Stimulated activated CD4-positive, alpha-beta T cell treated with anti-CD3 and anti-CD28 coated beads, Interleukin-1b, Interleukin-23, amount 100 ng/mL, for 4 hours (primary cell): ENCODE measurements at places on chromosomes 4 and X.

- DNase-seq: no peak
Measured at GRCh38 chrX:31706466-31706865, 634.6 kb upstream of the FTHL17 start.

GRCh38 chr4:23476515-23477090, 413.2 kb downstream of the PPARGC1A start:
- DNase-seq: no peak

GRCh38 chrX:38326086-38326485, 1.2 kb downstream of the RPGR start:
- DNase-seq: no peak

GRCh38 chr4:106650701-106651100, 282.1 kb upstream of the GIMD1 start:
- no peak for DNase-seq

- no peak for DNase-seq
Measured at GRCh38 chr4:137960371-137961050, 281.6 kb downstream of the SLC7A11 start.

GRCh38 chr4:132619968-132620367, 529.1 kb upstream of the PCDH10 start:
- no peak for DNase-seq

DNA sequence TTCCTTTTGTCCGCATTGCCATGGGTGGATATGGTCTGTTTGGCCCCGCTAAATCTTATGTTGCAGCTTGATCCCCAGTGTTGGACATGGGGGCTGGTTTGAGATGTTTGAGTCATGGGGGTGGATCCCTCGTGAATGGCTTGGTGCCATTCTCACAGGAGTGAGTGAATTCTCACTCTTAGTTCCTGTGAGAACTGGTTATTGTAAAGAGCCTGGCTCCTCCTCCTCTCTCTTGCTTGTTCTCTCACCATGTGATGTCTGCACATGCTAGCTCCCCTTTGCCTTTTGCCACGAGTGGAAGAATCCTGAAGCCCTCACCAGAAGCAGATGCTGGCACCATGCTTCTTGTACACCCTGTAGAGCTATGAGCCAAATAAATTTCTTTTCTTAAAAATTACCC, 22.6 kb upstream of the STBD1 start:
- no peak for DNase-seq

DNA sequence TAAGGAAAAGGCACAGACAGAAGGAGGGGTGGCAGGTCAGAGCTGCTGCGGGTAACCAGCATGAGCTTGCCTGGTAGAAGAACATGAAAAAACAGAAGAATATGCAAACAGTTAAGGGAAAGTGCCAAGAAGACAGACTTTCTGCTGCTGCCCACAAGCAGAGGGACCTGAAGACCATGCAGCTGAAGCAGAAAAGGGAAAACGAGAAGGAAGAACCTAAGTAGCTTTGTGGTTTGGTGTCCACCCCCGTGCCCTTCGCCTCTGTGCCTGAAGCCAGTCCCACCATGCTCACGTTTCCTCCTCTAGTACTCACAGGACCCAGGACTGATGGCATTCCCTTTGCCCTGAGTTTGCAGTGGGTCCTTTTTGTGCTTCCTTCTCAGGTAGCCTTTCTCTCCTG, 62.8 kb downstream of the UBA6 start:
- DNase-seq: no peak

DNA sequence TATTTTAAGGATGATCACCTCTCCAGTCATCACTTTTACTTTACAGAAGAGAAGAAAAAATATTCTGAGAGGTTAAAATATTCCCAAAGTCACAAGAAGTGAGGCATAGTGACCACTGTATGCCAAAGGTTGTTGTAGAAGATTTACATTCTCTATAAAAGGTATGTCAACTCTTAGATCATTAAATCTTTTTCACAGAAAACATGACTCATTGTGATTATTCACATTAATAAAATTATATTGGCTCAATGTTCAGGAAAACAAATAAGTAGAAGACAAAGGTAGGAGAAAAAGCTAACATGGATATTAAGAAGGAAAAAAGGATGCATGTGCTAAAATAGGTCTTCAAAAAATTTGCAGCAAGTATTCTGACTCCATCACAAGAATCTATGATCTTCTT, 82.0 kb downstream of the ADAMTS3 start:
- DNase-seq: no peak

DNA sequence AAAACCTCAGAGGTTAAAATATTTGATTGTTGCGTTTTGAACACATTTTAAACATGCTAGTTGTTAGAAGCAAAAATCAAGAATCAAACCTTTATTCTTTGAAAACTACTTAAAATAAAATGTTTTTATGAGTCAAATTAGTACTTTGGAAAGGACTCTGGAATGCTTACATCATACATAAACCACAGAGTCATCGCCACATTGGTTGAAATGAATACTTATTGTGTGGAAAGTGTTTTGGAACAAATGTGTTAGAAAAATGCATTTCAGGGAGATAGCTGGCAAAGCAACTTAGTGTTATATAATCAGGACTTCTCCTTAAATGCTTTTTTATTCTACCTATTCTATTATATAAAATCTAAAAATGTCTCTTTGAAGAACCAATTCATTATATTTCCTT, 49.4 kb upstream of the CAMK2D start:
- no peak for DNase-seq

DNA sequence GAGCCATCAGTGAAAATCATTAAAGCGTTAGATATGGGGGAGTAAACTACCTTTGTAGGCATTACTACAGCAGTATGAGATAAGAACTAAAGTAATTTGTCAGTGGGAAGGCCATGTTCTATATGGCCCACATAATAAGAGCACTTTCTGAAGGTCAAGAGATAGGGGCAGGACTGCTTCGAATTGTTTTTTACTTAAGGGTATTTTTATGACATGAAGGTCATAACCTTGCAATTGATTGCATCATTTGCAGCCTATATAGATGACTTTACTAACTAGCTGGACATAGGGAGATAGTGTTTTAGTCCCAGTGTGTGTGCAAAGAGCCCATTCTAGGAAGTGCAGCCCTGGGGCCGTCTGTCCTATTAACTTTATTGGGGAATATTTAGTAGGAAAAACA, 23.6 kb upstream of the GC start:
- DNase-seq: no peak

DNA sequence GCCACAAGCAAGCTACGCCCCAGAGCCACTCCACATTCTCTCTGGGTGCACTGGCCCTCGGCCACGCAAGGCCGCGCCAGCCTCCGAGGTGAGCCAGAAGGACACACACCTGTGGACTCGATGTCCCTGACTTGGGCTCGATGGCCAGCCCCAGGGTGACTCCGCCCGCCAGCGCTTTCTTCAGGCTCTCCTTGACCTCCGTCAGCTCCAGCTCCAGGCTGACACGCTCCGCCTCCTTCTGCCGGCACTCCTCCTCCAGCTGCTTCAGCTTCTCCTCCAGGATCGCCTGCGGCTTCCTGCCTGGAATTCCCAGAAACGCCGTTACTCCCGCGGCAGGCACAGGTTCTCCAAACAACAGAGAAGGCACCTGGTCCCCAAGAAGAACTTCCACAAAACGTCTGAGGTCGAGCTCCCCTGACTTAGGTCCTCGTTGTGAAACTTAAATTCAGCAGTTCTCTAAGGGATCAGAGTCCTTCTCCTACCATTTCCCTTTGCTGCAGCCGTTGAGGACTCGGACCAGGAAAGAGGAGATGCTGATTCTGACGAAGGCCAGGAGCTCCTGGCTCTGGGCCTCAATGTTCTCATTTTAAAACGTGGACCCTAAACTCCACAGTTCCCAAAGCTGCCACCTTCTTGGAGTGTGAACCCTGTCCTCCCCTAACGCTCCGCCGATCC, 166.8 kb downstream of the AFAP1 start:
- DNase-seq: no peak

GRCh38 chrX:125205918-125206665, 113.6 kb upstream of the TEX13C start:
- DNase-seq: no peak

- no peak for DNase-seq
Measured at GRCh38 chr4:110172972-110173371, 25.4 kb downstream of the ELOVL6 start.
